ENCODE measurements at places on chromosomes 4 and X.

DNA sequence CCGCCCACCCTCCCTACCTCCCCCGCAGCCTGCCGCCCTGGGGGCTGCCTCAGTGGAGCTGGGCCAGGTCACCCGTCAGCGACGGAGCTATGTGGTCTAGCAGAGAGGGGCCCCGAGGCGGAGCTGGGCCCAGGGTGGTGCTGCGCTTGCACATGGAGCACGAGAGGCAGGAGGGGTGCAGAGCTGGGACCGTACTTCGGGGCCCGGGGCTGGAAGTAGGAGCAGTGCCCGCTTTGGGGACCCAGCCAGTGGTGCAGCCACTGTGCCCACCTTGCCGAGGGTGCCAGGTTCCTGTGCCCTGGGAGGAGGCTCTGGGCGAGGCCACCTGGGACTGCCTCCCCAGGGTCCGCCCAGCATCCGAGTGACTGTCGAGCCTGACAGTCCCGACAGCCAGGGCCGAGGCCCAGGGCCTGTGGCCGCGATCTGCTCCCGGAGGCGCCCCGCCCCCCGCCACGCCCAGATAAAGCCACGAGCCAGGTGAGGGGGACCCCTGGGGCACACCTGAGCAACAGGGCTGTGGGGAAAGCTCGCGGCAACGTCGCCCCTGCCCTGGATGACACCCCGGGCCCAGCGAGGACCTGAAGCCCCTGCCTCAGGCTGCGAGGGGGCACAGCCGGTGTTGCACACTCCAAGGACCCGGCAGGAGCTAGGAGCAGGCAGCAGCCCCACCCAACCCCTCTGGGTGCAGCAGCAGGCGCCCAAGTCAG is 117.5 kb downstream of the DNAAF6 start:
- H3K27me3 ChIP-seq, result no peaks in the 10 kb centered on the region
- no peaks in the 10 kb centered on the region for H3K36me3 ChIP-seq
- H3K4me3 ChIP-seq, result no peak overlapping the region
- H3K27ac ChIP-seq, result no peak overlapping the region
- no peak for DNase-seq

DNA sequence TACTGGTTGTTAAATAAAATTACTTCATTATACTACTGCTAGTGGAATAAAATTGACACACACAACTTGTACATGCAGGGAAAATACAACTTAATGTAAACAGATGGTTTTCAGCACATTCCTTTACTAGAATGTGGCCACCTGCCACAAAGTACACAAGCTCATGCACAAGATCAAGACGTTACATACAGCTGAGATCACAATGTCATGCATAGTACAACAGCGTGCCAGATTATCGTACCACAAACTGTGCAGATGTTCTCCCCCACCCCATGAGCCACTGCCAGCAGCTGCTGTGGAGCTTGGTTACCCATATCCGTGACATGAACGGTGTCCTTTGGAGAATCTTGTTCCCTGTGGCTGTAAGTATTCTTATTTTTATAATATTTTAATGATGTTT is 27.7 kb downstream of the FBXO8 start:
- H3K36me3 ChIP-seq, result no peaks in the 10 kb centered on the region
- H3K27ac ChIP-seq, result no peak overlapping the region
- DNase-seq, result no peak
- H3K4me3 ChIP-seq, result no peak overlapping the region

DNA sequence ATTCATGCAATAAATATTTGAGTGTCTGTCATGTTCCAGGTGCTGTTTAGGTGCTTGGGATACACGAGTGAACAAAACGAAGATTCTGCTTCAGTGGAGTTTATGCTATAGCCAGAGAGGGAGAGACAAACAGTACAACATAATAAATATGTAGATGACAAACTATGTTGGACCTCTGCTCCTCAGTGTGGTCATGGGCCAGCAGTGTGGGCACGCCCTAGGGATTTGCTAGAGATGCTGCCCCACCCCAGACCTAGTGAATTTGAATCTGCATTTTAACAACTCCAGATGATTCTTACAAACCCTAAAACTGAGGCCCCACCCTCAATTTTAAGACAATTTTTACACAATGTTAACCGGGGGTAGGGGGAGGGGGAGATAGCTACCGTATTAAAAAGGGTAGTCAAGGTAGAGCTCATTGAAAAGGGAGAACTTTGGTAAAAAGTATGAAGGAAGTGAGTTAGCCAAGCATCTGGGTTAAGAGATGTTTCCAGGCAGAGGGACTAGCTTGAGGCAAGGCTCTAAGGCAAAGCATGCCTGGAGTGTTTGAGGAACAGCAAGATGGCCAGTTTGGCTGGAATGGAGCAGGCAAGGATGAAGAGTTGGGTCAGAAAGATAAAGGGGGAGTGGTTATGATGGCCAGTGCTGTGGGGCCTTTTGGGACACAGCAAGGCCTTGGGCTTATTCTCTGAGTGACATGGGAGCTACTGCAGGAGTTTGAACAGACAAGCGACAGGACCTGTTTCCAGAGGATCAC is 42.4 kb downstream of the SEPSECS start:
- H3K4me3 ChIP-seq, result no peak overlapping the region
- H3K27me3 ChIP-seq, result no peaks in the 10 kb centered on the region
- H3K27ac ChIP-seq, result no peak overlapping the region
- no peaks in the 10 kb centered on the region for H3K4me1 ChIP-seq
- H3K36me3 ChIP-seq, result no peaks in the 10 kb centered on the region
- no peak for DNase-seq

DNA sequence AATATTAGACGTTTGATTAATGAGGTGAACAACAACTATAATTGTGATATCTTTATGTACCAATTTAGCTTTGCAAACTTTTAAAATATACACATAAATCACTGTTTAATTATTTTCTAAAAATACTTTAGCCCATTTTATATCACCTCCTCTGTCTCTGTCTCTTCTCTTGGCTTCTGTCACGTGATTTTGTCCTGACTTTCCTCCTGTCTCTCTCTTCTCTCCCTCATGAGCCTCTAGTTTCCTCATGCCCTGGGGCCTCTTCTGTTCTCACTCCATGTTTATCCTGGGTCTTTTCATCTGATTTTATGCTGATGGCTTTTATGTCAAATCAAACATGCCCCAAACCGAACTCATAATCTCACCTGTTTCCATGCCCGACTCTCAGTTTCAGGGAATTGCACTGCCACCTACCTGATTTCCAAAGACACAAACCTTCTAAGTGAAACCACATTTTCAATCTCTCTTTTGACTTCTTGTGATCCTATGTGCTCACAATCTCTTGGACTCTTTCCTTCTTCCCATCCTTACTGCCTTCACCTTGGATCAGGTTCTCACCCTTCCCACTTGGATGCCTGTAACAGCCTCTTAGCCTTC is 303.0 kb upstream of the GALNT7 start:
- DNase-seq, result no peak
- no peaks in the 10 kb centered on the region for H3K4me1 ChIP-seq
- H3K27me3 ChIP-seq, result no peaks in the 10 kb centered on the region
- no peak overlapping the region for H3K27ac ChIP-seq
- H3K36me3 ChIP-seq, result no peaks in the 10 kb centered on the region
- no peak overlapping the region for H3K4me3 ChIP-seq

DNA sequence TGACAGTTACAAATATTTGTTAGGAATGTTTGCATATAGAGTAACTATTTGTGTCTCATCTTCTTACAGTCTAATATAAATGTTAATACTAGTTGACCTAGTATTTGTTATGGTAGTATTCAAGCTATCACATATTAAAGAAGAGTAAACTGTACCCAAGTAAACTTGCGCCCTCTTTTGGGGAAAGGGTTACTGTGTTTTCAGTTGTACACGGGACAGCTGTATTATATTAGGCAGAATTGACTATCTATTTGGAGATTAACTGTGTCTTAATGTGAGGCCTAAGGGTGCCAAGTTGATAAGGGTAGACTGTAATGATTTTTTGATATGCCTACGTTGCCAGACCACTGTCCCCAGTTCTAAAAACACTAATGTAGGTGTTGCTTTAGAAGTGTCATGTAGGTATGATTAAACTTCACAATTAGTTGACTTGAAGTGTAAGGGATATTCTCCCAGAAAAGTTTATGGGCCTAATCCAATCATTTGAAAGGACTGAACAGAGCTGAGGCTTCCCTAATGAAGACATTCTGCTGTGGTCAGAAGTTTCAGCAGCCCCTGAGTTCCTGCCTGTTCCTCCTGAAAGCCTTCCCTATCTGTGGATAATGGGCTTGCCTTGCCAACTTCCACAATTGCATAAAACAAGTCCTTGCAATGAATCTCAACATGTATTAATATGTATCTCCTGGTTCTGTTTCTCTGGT is 172.8 kb upstream of the CXCL13 start:
- H3K36me3 ChIP-seq, result no peaks in the 10 kb centered on the region
- no peak for DNase-seq
- no peak overlapping the region for H3K4me3 ChIP-seq
- no peaks in the 10 kb centered on the region for H3K4me1 ChIP-seq

Measured in SJSA1 (cell line).